ENCODE measurements at places on chromosomes 5 and 9.

DNA sequence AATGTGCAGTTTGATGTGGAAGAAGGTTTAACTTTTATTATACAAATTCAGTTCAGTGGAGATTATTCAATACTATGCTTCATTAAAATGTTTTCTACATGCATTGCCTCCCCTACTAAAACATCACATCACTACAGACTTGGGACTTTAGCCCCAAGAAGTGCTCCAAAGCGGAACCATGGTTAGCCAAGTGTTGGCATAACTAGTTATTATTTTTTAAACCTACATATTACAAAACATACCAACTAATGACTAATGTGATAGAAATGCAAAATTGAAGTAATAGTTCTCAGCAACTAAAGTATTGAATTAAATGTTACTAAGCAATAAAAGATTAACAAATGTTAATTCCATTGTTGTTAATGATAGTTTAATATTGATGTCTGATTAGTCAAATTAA, 74.5 kb downstream of the XRCC4 start:
- DNase-seq: no peak

DNA sequence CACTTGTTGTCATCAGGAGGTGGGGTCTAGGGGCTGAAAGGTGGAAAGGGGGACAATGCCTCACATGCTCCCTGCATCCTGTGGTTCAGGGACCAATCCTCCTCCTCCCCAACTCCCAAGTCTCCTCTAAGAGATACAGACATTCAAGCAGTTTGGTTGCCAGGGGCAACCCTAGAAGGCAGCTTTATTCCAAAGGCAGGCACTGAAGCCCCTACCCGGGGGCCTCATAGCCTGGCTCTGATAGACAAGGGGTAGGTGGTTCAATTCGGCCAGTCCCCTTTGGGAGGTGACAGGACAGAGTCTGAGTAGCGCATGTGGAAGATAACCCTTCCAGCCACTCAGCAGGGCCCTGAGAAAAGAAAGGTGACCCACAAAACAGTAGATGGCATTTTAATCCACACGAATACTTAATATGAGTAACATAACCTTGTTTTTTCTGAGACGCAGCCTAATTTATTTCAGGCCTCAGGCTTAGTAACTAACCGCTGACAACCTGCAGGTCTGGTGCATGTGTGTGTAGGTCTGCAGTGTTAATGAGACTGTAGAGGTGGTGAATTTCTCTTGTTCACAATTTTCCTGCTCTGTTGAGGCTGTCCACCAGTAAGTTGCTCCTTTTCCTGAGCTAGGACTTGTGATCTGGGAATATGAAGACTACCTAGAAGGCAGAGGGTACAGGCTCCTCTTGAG, 31.3 kb upstream of the HSPA9 start:
- no peak for DNase-seq

DNA sequence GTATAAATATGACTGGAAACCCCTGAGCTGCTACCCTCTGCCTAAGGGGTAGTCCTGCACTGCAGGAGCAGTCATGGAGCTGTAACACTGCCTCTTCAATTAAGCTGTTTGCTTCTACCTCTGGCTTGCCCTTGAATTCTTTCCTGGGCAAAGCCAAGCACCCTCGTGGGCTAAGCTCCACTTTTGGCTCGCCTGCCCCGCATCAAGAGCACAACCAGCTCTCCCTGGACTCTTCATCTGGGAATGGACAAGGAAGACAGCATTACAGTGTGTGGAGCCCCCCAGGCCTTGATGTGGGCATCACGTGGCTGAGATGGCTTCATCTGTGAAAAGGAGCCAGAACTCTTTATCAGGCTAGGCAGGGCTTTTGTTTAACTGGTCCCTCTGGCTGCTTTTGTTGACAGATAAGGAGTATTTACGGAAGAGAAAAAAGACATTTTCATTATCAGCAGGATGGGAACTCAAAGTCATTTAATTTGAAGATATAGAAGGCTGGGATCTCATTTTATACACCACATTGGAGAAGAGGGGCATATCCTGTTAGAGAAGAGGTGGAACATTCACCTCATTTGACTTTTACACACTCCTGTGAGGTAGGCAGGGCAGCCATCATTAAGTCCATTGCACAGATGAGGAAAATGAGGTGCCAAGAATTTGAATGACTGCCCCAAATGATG, 137.8 kb downstream of the SEMA6A start:
- no peak for DNase-seq

GRCh38 chr5:53667621-53668020, 107.2 kb downstream of the NDUFS4 start:
- DNase-seq: no peak

GRCh38 chr9:76716085-76716672, 48.1 kb upstream of the PCA3 start:
- no peak for DNase-seq

GRCh38 chr9:108515856-108516255, 339.9 kb downstream of the ACTL7B start:
- no peak for DNase-seq

- DNase-seq: no peak
These were observed 35.1 kb downstream of the GRIA1 start for GRCh38 chr5:153525536-153525935.

All from HuH-7 (cell line).